ENCODE measurements at places on chromosomes 5 and 9.
A peak's percentile ranks its signal among the peaks of the same experiment; 100 is the strongest.

- no peaks in the 10 kb centered on the region for H3K36me3 ChIP-seq
- no peak overlapping the region for H3K27ac ChIP-seq
- H3K4me1 ChIP-seq: no peaks in the 10 kb centered on the region
- H3K27me3 ChIP-seq: no peaks in the 10 kb centered on the region
- DNase-seq: peak; percentile 6
Observed at GRCh38 chr5:129244478-129244877, 149.9 kb downstream of the ISOC1 start.

- no peak overlapping the region for H3K27ac ChIP-seq
- no peak for DNase-seq
- H3K4me1 ChIP-seq: no peaks in the 10 kb centered on the region
- H3K4me3 ChIP-seq: no peak overlapping the region
Observed at GRCh38 chr5:56494300-56494731, 261.2 kb upstream of the ANKRD55 start.

GRCh38 chr9:123347289-123348060 is 8.5 kb upstream of the CRB2 start:
- DNase-seq: no peak
- no peak overlapping the region for H3K4me3 ChIP-seq
- peaks cover 19% of the 10 kb centered on the region for H3K27me3 ChIP-seq

DNA sequence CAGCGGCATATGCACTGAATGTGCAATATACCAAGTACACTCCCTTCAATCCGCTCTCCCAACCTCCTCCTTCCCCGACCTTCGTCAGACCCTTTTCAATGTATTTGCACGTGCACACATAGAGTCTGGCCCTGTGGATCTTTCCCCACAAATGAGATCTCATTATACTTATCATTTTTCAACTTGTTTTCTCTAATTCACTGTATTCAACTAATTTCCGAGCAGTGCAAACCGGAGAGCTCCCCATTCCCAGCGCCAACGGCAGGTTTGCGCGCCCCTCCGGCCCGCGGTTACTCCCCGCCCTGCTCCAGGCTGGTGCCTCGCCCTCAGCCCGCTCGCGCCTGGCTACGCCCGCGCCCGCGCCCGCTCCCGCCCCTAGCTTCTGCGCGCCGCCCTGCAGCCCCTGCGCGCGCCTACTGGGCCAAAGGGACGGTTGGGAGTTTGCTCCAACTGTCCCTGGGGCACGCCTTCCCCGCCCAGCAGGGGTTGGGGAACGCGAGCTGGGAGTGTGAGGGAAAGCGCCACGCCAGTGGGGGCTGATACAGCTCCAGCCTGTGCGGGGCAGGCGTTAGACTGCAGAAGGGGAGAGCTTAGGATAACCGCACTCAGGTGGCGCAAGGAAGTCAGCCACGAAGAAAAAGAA is 3.3 kb upstream of the CDC20B start:
- DNase-seq: no peak
- H3K27ac ChIP-seq: no peak overlapping the region
- peaks cover 75% of the 10 kb centered on the region for H3K27me3 ChIP-seq
- peaks cover 20% of the 10 kb centered on the region for H3K4me1 ChIP-seq

Measured in astrocyte (in vitro differentiated cells and primary cell).